ENCODE measurements at places on chromosomes 5 and 9. TPM values are rescaled to one million over a fixed set of nuclear protein-coding genes. Genes with fewer than 3 reads are reported as not detected.

GRCh38 chr5:10736354-10736753, 24.7 kb downstream of the DAP start:
- DNase-seq: no peak

DNA sequence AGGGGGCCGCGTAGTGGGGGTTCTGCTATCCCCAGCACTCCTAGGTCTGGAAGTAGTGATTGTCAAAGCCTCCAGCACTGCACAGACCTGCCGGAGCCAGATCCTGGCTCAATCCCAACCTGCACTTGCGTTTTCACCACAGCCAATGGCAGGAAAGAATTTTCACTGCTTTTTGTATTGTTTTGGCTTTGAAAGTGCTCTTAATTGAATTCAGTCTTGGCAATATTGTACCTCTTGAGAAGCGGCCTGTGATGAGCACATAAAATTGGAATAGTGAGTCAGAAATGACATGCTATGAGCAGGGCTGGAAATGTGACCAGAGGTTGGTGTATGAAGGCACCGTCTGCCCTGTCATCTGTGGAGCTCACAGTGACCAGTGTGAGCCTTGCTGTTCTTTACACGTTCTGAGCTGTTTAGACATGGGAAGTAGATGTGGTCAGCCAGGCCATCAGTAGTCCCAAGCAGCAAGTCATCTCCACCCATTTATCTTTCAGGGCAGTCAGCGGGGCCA, 41.5 kb downstream of the SECISBP2 start:
- DNase-seq: no peak

DNA sequence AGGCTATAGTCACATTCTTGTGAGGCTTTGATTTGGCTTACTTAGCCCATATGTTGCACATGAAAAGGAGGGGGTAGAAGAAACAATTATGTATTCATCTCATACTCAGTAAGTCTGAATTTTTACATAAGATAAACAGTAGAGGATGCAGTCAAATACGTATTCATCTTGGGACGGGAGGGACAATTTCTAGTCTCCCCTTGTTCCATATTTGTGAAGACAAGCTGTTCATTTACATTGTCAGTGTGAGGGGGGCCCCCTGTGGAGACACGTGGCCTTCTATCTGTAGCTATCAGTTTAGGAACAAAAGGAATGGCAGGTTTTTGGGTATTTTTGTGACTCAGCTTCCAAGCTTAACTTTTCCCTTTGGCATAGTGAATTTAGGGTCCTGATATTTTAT, 49.2 kb upstream of the PPP1R2B start:
- DNase-seq: no peak

- peak; percentile 85 for DNase-seq
Observed at GRCh38 chr9:72363908-72364678, 915 bp downstream of the ZFAND5 start.

- DNase-seq: no peak
Observed at GRCh38 chr5:136738829-136739228, 373.5 kb upstream of the TRPC7 start.

LIFR gene
- 1.2 TPM for polyA plus RNA-seq

SUSD3 gene
- 15.2 TPM for polyA plus RNA-seq

CATSPER3 gene
- 1.2 TPM for polyA plus RNA-seq

RASGEF1C gene
- polyA plus RNA-seq: not detected

All from sigmoid colon (tissue), 7 donors.